A172 (cell line): ENCODE measurements at places on chromosomes 1 and 21. TPM values are rescaled to one million over a fixed set of nuclear protein-coding genes. Genes with fewer than 3 reads are reported as not detected.

DNA sequence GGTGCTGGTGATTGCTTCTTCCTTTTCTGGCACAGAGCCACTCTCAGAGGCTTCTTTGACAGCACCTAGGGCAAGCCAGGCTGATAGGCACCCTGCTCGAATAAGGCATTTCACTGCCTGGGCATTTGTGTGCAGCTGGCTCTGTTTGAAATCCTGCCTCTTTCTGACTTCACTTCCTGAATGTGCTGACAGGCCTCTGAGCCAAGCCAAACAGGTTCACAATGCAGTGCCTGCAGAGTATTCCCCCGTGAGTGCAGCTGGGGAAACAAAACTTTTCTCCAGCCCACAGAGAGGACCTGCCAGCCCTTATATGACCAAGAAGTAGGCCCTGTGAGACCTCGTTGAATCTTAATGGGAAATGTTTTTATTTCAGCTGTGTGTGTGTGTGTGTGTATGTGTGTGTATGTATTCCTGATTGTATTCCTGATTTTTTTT lies 10.4 kb downstream of the JUN start:
- no peak for DNase-seq

DNA sequence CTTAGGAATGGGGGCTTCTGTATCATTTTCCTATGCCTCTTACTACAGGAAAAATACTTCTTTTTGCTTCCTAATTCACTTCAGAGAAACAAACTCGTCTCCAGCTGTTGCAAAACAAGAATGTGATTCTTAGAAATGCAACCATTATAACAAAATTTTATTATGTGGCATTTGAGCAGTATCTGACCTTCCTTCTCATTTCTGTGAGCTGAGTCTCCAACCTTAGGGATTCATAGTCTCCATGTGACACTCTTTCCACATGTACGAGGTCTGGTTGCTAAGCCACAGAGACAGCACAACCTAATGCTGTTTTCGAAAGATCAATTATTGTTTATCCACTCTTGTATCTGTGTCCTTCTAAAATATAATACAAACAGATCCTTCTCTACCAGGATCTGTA lies 75.3 kb upstream of the RGS4 start:
- no peak for DNase-seq

DNA sequence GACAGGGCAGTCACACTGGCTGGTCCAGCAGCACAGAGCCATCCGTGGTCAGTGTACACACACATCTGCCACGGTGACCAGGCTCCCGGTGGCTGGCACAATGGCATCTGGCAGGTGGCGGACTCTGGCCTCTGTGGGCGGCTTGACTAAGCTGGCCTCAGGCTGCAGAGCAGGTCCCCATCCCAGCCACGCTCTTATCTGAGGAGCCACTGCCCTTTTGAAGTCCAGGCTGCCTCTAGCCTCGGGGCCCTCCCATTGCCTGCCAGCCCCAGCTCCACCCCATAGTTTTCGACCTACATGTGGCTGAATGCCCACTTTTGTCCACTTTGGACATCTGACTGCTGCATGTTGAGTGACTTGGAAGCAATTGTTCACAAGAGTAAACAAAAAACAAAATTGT lies 29.9 kb upstream of the EDN2 start:
- no peak for DNase-seq

GRCh38 chr1:6001992-6002576 lies 9.9 kb upstream of the NPHP4 start:
- DNase-seq: no peak

- peak; percentile 59 for DNase-seq
Observed at GRCh38 chr1:68103884-68104554, 53.6 kb upstream of the DIRAS3 start.

GRCh38 chr1:116259663-116260062 lies 113.4 kb upstream of the ATP1A1 start:
- no peak for DNase-seq

DNA sequence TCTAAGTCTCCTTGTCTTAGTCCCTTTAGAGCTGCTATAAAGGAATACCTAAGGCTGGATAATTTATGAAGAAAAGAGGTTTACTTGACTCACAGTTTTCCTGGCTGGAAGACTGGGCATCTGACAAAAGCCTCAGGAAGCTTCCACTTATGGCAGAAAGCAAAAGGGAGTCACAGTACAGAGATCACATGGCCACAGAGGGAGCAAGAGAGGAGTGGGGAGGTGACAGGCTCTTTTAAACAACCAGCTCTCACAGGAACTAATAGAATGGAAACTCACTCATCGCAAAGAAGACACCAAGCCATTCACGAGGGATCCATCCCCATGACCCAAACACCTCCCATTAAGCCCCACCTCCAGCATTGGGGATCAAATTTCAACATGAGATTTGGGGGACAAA lies 68.8 kb downstream of the DDAH1 start:
- DNase-seq: no peak

DNA sequence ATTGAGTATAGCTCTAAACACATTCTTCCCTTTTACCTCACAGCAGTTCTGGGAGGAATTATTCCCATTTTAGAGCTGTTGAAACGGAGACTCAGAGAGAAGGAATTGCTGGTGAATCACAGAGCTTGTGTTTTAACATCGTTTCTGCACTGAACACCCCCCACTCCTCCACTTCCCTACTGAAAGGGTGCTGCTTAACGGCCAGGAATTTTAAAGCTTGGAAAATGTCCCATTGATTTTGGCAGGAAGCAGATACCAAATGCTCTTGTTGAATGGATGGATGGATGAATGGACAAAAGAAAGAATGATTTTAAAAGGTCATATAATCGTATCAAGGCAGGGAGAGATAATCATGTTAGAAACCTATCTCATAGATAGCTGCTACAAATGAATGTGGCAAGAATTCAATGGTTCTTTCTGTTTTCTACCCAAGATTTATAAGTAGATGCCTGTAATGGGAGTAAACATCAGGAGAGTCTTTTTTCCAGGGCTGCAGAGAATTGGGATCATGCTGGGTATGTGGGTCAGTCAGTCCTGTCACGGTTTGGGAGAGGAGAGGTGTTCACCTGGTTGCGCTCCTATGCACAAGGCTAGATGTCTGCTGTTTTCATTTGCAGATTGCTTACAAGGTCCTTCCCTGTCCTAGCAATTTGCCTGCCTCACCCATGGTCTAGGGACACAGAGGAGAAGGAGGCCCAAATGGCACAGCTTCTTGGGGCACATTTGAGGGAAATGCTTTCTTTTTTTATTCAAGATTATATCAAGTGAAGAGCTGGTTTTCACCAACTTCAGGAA lies 19.0 kb downstream of the FAM163A start:
- no peak for DNase-seq

- DNase-seq: no peak
Observed at GRCh38 chr1:66360285-66360724, 173.6 kb upstream of the SGIP1 start.

GRCh38 chr1:84365225-84366221 lies 32.8 kb upstream of the DNASE2B start:
- DNase-seq: peak; percentile 91

DNA sequence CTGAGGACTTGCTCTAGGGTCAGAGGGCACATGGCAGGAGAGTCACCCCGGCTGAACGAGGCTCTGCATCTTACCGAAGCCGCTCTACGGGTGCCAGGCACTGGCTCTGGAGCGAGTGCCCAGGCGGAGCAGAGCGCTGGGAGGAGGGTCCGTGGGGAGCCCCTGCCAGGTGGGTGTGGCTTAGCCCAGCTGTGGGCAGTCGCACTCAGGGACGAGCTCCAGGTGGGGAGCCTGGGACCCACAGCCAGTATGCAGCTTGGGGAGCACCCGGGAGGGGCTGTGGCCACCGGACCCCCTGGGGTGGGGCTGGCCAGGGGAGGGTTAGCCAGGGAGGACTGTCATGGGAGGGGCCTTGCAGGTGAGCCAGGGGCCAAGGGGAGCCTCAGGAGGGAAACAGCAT lies 3.8 kb downstream of the AGRN start:
- no peak for DNase-seq

DNA sequence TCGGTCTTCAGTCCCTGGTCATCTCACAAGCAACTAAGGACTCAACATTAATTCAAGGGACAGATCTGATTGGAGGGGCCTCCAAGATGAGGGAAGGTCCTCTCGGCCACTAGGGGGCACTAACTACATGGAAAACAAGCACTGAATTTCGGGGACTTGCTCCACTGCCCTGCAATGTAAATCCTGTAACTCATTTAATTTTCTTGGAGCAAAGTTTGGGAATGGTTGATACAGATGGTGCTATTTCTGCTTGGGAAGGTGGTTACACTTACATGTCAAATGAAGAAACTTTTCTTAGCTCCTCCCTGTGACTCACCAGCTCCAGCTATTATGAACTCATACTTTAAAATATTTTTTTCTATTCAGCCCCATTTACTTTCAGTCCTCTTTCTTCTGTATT lies 97.4 kb upstream of the KCNJ15 start:
- peak; percentile 82 for DNase-seq

- DNase-seq: peak; percentile 46
Observed at GRCh38 chr1:11645670-11646265, 8.5 kb downstream of the FBXO2 start.

DNA sequence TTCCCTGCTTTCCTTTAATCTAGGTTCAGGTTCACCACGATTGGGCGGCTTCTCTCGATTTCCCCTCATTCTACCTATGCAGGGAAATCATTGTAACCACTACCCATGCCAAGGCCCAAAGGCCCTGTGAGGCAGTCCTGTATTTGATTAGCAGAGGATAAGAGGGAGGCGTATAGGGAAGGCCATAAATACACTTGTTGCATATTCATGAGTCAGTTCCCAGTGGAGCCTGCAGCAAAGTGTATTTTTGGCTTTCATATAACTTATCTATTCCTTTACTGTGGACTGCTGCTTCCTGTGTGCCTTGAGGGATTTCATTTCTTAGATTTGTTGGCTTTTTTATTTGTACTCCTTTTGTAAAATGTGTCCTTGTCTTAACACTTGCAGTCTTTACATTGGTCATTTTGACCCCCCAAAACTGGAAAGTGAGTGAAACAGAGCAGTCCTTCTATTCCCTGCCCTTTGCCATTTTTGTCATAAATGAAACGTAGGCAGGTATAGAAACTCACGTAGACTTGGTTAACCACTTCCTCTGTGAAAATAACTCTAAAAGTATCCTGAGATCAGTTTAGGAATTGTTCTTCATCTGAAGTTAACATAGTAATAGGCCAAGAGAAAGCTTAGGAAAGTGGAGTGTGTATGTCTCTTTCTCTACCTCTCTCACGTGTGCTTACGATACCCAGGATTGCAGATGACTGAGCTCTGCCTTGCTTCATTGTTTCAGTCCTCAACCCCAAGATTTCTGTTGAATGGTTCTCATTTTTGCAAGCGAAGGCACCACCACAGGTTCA lies 19.6 kb upstream of the KCNQ4 start:
- DNase-seq: no peak

DNA sequence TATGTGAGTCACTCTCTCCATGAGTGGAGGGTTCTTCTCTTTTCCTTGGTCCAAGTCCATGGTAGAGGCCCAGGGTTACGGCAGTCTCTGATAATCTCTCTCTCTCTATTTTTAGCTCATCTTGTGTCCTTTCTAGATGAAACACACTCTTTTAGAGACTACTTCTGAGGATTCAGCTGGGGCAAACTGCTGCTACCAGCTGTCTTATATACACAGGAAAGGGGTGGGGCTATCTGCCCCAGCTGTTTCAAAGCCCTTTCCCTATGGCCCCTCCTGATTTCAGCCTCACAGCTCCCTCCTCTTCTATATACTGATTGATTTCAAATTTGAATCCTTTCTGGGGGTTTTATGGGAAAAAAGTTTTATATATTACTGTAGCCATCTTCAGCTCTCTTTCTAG lies 324.8 kb downstream of the RWDD3 start:
- no peak for DNase-seq

GRCh38 chr21:38734646-38735365 lies 70.9 kb upstream of the ETS2 start:
- no peak for DNase-seq

- peak; percentile 18 for DNase-seq
Observed at GRCh38 chr1:197327776-197328364, 59.8 kb downstream of the CRB1 start.

DNA sequence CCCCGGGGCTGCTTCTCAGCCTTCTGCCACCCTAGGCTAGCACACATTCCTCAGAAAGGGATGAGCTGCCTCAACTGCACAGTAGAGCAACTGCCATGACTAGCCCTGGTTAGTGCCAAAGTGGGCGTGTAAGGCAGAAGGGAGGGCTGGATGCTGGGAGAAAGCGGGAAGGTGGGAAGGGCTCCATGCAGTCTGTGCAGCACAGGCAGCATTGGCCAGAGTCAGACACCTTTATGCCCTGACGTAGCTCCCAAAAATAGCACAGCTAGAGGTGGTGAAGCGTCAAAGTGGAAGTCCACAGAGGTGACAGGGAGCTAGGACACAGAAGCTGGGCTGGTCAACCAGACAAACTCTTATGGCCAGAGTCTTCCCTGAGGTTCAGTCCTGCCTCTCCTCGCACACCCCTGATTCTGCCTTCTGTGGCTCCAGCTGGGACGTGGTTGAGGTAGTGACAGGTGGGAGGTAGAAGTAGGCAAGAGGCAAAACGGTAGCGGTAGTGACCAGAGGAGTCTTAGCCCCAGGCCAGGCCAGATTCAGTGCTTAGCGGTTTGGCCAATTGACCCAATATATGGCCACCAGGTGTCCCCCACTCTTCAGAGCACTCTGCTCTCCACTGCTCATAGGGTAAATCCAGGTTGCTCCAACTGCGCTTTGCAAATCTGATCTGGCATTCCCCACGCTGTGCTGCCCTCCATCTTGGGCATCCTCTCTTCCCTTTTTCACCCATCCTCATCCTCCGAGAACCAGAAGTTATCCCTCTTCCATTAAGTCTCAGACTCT lies 45.6 kb downstream of the DDX20 start:
- DNase-seq: no peak

- DNase-seq: peak; percentile 38
Observed at GRCh38 chr1:98119796-98120195, 199.0 kb upstream of the DPYD start.

DNA sequence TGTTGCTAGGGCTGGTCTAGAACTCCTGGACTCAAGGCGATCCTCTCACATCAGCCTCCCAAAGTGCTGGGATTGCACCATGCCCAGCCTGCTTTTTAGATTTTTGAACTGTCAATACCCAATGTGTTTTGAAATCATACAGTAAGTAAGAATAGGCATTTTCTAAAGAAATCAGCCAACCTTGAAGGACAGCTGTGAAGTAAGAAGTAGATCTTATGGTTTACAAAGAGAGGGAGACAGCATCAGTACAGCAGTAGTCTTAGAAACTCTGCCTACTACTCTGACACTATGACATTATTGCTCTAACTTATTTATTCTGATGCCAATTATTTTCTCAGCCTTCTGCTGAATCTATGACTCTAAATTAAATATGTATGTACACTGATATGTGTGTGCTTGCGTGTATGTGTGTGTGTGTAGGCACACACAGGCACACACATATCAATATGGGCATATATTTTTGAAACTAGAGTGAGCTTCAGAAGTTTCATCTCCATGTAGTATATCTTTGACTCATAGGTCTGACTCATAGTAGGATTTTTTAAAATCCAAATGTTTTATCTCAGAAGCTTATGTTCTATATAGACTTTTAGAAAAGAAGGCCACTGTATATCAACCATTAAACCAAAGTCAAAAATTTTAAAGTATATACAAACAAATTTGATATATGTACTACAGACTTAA lies 140.4 kb downstream of the COL24A1 start:
- DNase-seq: no peak

- no peak for DNase-seq
Observed at GRCh38 chr1:193593147-193593885, 406.9 kb upstream of the B3GALT2 start.

IFNAR1 gene
- 15.7 and 20.5 TPM in 2 replicates for total RNA-seq

RIIAD1 gene
- not detected in 2 replicates for total RNA-seq

RGS8 gene
- 0.29 TPM in 1 of 2 replicates, not detected in the other for total RNA-seq

RHOU gene
- 1.8 and 2.6 TPM in 2 replicates for total RNA-seq

C1orf94 gene
- total RNA-seq: not detected in 2 replicates

FMN2 gene
- total RNA-seq: 5.1 and 8.8 TPM in 2 replicates

PATJ gene
- 10.3 and 11.8 TPM in 2 replicates for total RNA-seq

MFSD2A gene
- total RNA-seq: 1.8 and 3.0 TPM in 2 replicates

TRIM17 gene
- total RNA-seq: not detected in 2 replicates

SPOCD1 gene
- 5.7 and 6.9 TPM in 2 replicates for total RNA-seq
